ENCODE measurements at places on chromosomes 11 and 22.

DNA sequence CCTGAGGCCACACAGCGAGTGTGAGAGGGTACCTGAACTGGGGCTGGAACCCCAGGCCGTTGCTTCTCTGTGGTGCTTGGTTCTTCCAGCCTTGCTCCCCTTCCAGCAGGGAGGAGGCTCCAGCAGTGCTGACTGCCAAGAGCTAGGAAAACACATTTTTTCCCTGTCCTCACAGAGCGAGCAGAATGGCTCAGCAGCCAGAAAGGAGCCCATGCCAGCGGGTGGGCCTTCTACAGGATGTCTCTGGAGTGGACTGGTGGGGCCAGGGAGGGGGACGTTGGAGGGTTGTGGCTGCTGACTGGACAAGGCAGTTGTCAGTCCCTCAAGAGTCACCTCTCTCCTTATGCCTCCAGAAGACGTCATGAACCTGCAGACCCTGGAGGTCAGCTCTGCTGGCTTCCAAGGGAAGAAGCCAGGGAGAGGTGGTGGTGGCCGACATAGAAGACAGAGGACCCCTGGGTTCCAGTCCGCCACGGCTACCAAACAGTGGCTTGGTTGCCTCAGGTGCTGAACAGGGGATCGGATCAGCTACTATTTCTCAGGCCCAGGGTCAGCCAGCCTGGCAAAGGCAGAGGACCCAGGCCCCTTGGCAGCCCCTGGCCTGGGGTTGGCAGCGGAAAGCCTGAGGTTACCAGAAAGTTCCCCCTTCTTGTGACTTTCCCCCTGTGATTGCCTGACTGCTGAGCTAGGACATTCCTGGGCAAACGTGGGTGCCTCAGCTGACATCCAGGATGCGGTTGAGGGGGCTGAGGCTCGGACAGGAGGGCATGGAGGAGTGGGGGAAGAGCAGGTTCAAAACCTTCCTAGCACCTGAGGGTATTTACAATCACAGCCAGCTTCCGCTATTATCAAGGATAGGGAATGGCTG, 3.7 kb downstream of the MAFF start:
- no peaks in the 10 kb centered on the region for H3K36me3 ChIP-seq
- H3K4me3 ChIP-seq = no peak overlapping the region
- no peaks in the 10 kb centered on the region for H3K4me1 ChIP-seq
- peak; percentile 64 for DNase-seq
- no peaks in the 10 kb centered on the region for H3K27me3 ChIP-seq

DNA sequence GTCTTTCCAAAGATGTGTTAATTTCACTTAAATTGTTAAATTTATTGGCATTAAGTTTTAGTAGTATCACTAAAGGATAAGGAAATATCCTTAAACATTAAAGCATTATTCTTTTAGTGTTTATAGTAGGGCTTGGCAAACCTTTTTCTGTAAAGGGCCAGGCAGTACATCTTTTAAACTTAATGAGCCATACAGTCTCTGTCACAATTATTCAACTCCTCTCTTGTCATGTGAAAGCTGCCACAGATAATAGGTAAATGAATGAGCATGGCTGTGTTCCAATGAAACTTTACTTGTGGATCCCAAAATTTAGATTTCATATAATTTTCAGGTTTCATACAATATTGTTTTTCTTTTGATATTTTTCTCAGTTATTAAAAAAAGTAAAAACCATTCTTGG, 268.2 kb upstream of the C11orf87 start:
- no peaks in the 10 kb centered on the region for H3K27me3 ChIP-seq
- no peak overlapping the region for H3K27ac ChIP-seq
- no peaks in the 10 kb centered on the region for H3K4me1 ChIP-seq

DNA sequence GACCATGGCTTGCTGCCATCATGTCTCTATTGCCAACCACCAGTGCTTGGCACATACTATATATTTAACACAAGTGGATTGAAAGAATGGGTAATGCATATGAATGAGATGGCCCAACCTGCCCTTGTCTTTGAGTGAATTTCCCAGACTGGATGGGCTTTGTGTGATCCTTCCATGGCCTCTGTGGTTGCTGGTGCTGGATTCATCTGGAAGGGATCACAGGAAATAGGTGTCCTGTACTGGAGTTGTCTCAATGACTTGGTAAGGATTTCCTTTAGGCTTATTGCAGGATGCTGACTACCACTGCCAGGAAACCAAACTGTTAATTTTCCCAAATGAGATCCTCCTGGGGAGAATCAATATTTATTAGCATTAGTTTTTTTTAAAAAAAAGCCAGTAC, 328.6 kb downstream of the TMEM135 start:
- no peaks in the 10 kb centered on the region for H3K4me1 ChIP-seq
- H3K4me3 ChIP-seq = no peak overlapping the region

- H3K36me3 ChIP-seq = no peaks in the 10 kb centered on the region
- H3K4me3 ChIP-seq = no peak overlapping the region
- no peak for DNase-seq
- H3K27ac ChIP-seq = no peak overlapping the region
- no peaks in the 10 kb centered on the region for H3K27me3 ChIP-seq
Observed at GRCh38 chr11:2553198-2553597, 108.4 kb downstream of the KCNQ1 start.

DNA sequence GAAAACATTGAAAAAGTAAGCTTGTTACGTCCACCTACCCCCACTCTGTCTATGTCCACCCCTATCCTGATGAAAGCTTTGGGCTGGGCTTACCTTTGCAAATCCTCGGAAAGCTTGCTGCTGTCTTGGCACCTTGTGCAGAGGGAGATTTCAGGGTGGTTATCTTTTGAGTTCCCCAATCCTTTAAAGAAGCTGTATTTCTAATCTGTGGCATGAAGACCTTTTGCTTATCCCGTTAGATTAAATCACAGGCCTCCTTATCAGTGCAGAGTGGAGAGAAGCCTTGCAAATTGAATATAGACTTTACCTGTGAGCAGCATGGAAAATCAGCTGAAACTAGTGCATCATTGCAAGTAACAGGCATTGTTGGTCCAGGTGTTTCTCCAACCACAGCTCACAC, 580.6 kb upstream of the ANO5 start:
- H3K27ac ChIP-seq = no peak overlapping the region
- H3K4me1 ChIP-seq = no peaks in the 10 kb centered on the region
- no peaks in the 10 kb centered on the region for H3K27me3 ChIP-seq
- no peak for DNase-seq
- no peak overlapping the region for H3K4me3 ChIP-seq

DNA sequence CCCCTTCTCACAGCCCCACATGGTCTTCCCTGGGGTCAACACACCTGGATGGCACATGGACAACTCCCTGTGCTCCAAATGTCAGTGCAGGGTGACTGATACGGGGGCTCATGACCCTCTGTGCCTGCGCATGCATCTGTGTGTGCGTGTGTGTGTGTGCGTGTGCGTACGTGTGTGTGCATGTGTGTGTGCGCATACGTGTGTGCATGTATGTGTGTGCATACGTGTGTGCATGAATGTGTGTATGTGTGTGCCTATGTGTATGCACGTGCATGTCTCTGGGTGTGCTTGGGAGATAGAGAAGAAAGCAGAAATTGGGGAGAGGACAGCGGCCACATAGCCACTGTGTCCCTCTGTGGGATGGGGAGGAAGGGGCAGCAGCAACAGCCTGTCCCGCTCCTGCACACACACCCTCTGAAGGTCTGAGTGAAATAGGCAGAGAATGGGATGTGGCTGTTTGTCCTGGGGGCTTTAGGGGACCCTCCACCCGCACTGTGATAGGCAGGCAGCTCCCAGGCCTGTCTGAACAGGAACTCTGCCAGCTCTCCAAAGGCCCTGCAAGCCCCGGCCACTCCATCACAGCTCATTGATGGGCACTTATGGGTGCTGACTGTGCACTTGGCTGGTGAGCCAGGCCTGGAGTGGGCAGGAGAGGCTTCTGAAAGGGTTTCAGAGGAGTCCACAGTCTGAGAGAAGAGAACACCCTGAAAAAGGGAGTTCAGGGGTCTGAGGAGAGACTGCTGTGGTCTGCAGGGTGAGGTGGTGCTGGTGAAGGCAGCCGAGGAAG, 28.7 kb upstream of the PICK1 start:
- DNase-seq = no peak
- H3K36me3 ChIP-seq = no peaks in the 10 kb centered on the region
- H3K4me1 ChIP-seq = peaks cover 8% of the 10 kb centered on the region

- no peaks in the 10 kb centered on the region for H3K4me1 ChIP-seq
- H3K27me3 ChIP-seq = no peaks in the 10 kb centered on the region
- H3K27ac ChIP-seq = no peak overlapping the region
- no peaks in the 10 kb centered on the region for H3K36me3 ChIP-seq
- no peak for DNase-seq
Observed at GRCh38 chr22:42196454-42196853, 65.8 kb upstream of the CYP2D6 start.

GRCh38 chr22:24233235-24233634, 11.6 kb downstream of the GGT5 start:
- no peaks in the 10 kb centered on the region for H3K36me3 ChIP-seq
- H3K4me1 ChIP-seq = peaks cover 5% of the 10 kb centered on the region
- no peak for DNase-seq

GRCh38 chr11:14449302-14449714, 50.3 kb downstream of the COPB1 start:
- no peaks in the 10 kb centered on the region for H3K36me3 ChIP-seq
- no peak overlapping the region for H3K4me3 ChIP-seq
- no peaks in the 10 kb centered on the region for H3K27me3 ChIP-seq

- H3K27me3 ChIP-seq = peaks cover 3% of the 10 kb centered on the region
- DNase-seq = peak; percentile 27
- no peak overlapping the region for H3K4me3 ChIP-seq
- H3K36me3 ChIP-seq = no peaks in the 10 kb centered on the region
- no peaks in the 10 kb centered on the region for H3K4me1 ChIP-seq
- peak overlapping the region; percentile 51 for H3K27ac ChIP-seq
Observed at GRCh38 chr22:39773976-39774539, 119.5 kb downstream of the ENTHD1 start.

- H3K27me3 ChIP-seq = no peaks in the 10 kb centered on the region
- H3K4me3 ChIP-seq = no peak overlapping the region
- H3K36me3 ChIP-seq = no peaks in the 10 kb centered on the region
- peak overlapping the region; percentile 88 for H3K27ac ChIP-seq
- peaks cover 12% of the 10 kb centered on the region for H3K4me1 ChIP-seq
Observed at GRCh38 chr11:129853518-129854231, 38.0 kb downstream of the TMEM45B start.

- no peak overlapping the region for H3K4me3 ChIP-seq
- no peaks in the 10 kb centered on the region for H3K27me3 ChIP-seq
Observed at GRCh38 chr11:14703731-14704130, 60.1 kb downstream of the PDE3B start.

- H3K4me3 ChIP-seq = no peak overlapping the region
- H3K4me1 ChIP-seq = peaks cover 12% of the 10 kb centered on the region
- no peaks in the 10 kb centered on the region for H3K27me3 ChIP-seq
- no peaks in the 10 kb centered on the region for H3K36me3 ChIP-seq
- H3K27ac ChIP-seq = no peak overlapping the region
Observed at GRCh38 chr11:10725114-10725906, 25.7 kb upstream of the CTR9 start.

- H3K27me3 ChIP-seq = no peaks in the 10 kb centered on the region
- no peak overlapping the region for H3K27ac ChIP-seq
- no peak for DNase-seq
Observed at GRCh38 chr11:47394322-47395222, 13.8 kb upstream of the SLC39A13 start.

DNA sequence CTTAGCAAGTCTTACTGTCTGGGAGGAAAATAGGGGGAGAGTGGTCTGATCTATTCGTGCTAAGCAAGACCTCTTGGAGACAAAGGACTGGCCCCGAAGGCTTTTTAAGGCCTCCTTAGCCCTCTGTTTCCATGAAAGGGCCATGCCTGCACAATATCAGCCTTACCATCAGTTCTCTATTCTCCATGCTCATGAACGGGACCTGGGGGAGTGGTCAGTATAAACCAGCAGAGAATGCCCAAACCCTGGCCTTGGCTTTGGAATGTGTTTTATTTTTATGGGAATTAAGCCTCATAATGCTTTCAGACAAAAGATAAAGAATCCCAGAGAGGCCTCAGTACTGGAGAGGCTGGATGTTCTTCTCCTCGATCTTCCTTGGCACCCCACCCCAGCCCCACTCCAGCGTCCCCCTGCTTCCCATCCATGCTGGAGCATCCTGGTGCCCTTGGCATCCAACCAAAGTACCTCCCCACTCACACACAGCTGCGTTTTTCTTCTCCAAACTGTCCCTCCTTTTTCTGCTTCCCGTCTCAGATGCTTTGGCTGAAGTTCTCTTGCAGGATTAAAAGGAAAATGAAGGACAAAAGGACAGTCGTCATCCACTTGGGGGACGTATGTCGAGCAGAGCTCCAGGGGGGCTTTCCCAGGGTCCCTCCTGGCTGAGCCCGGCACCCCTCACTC, 18.6 kb downstream of the FXYD6 start:
- no peak for DNase-seq
- no peaks in the 10 kb centered on the region for H3K27me3 ChIP-seq
- no peak overlapping the region for H3K27ac ChIP-seq

DNA sequence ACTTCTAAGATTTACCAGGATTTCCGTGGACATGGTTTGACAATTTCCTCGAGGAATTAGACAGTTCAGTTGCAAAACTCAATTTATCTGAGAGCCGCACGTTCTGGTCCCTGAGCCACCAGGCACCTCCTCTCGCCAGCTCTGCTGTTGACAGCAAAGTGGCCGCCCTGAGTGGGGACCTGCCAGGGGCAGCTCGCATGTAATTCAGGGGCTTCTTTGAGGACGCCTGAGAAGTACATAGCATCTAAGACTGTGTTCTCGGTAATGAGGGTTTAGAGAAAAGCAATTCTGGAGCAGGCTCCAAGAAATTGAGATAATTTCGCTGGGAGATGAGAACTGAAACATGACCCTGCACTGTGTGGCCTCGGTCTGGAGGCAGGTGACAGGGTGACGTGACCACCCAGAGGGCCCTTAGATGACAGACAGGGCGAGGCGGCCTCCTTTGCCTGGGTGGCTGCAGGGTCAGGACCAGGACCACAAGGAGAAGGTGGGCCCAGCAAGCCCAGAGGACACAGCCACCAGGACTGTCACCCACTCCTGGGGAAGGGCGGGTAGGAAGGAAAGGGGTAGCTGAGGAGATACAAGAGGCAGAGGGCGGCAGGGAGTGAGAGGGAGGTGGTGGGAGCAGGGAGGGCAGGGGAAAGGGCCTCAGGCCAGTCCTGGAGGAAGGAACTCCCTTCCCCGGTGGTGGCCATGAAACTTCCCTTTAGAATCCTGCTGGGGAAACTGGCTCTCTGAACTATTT, 55.0 kb downstream of the RTL6 start:
- no peaks in the 10 kb centered on the region for H3K36me3 ChIP-seq
- H3K27me3 ChIP-seq = no peaks in the 10 kb centered on the region
- DNase-seq = no peak
- H3K27ac ChIP-seq = no peak overlapping the region

DNA sequence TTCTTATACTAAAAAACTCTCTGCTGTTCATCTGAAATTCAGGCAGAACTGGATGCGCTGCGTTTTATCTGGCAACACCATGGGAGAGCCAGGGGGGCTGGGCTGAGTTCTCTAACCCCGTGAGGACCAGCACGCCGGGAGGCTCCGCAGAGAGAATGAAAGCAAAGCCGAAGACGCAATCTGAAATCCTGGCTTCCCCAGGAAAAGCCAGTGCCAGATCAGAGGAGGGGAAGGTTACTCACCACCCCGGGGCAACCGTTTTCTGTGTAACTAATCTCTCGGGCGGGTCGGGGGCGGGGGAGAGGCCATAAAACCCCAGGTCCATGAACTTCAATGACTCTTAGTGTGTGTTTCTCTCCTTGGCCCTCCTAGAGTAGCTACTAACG, 99.4 kb downstream of the SHANK2 start:
- no peaks in the 10 kb centered on the region for H3K27me3 ChIP-seq
- H3K4me1 ChIP-seq = peaks cover 12% of the 10 kb centered on the region
- peak; percentile 64 for DNase-seq
- H3K27ac ChIP-seq = peak overlapping the region; percentile 87
- no peaks in the 10 kb centered on the region for H3K36me3 ChIP-seq

- H3K27me3 ChIP-seq = peaks cover 43% of the 10 kb centered on the region
- H3K4me1 ChIP-seq = peaks cover 12% of the 10 kb centered on the region
- H3K27ac ChIP-seq = no peak overlapping the region
- H3K4me3 ChIP-seq = no peak overlapping the region
- DNase-seq = no peak
Observed at GRCh38 chr11:44327730-44328129, 17.8 kb upstream of the ALX4 start.

Measured in hepatocyte (in vitro differentiated cells).